ENCODE measurements at places on chromosomes 13 and 19.

- DNase-seq: no peak
Observed at GRCh38 chr19:1065606-1066109, 1.3 kb upstream of the ARHGAP45 start.

GRCh38 chr13:23544668-23545067, 25.5 kb upstream of the TNFRSF19 start:
- no peak for DNase-seq

DNA sequence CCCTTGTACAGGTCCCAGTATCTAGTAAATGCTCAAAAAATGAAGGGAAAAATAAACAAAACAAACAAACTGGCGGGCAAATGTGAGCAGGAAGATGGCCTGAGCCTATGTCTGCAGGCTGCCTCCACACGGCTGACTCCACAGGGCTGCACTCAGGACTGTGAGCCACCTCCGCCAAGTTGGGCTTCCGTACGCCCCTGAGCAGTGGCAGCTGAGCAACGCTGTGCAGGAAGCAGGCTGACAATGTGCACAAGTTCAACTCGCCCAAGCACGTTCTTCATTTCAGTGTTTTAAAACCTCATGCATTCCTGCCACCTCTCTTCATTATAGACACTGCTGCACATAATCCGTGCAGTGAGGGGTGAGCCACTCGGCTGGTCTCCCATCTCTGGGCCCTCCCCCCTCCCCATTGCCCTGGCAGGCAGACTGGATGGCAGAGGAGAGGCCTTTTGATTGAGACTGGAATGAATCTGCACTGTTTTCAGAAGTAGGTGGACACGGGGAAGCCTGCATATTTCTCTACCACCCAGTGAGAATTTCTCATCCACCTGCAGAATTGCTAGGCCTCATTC, 915.3 kb downstream of the UQCRFS1 start:
- DNase-seq: no peak

DNA sequence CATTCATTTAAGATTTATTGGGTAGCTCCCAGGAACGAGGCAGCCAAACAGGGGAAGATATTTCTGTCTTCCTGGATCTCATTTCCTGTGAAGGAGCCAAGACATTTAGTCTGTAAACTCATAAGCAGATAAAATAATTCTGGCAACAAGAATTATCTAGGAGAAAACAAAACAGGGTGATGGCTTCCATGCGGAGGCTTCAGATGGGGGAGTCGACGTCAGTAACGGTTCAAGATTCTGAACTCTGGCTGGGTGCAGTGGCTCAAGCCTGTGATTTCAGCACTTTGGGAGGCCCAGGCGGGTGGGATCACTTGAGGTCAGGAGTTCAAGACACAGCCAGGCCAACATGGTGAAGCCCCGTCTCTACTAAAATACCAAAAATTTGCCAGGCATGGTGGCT, 1.3 kb downstream of the GNA15 start:
- no peak for DNase-seq

DNA sequence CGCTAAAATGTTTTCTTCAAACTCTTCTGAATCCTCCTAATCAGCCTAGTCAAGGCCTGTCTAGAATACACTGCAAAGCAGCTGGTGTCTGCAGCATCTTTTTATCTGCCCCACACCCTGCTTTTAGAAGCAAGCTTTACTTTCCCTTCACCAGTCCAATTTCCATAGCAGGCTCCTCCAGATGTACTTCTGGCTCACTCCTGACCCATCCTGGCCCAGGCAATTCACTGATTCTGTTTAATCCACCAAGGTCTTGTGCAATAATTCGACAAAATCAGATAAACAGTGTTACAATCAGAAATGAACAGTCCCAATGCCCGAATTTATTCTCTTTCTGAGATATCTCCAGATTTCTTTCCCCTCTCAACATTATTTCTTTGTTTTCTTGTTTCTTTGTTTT, 415.2 kb upstream of the SGCG start:
- no peak for DNase-seq

DNA sequence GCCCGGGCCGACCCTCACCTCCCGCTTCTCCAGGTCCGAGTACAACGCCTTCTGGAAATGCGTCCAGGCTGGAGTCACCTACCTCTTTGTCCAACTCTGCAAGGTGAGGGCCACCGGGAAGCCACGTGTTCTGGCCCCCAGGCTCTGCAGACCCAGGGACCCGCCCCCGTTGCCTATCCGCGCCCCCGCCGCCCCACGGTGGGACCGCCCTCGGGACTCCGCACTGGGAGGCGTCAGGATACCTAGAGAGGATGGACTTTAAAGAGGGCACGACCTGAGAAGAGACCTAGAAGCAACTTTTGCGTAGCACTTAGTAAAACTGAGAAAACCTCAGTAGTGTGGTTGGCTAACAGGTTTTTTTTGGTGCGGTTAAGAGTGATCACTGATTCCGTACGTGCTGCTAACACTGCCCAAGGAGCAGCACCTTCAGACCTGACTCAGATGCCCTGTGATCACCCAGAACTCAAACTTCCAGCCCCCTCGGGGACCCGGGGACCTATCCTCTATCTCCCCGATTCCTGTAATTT, 492 bp downstream of the TMEM147 start:
- peak; percentile 62 for DNase-seq

GRCh38 chr13:108433976-108434755, 164.6 kb downstream of the TNFSF13B start:
- no peak for DNase-seq

- no peak for DNase-seq
Observed at GRCh38 chr13:109369353-109370052, 416.9 kb downstream of the IRS2 start.

DNA sequence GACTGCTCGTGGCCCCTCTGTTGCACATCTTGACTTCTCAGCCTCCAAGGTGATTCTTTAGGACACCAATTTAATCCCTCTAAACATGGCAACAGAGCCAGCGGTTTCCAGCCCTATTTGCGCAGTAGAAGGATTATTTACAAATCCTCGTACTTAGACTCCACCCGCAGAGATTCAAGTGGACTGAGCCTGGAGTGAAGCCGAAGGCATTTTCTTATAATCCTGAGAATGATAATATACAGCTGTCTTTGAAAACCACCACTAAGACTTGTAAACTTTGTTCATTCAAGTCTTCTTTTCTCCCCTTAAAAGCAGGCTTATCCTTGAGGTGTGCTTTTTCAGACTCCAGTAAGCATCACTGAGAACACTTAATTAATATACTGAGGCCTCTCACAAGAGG, 4.8 kb upstream of the DPRX start:
- DNase-seq: no peak

- DNase-seq: no peak
Observed at GRCh38 chr19:28044477-28044876, 1168.5 kb downstream of the UQCRFS1 start.
